WTC11 (cell line): ENCODE measurements at places on chromosomes 1 and 21.

- DNase-seq = no peak
These were observed 14.9 kb upstream of the RNF223 start for GRCh38 chr1:1088801-1089680.

DNA sequence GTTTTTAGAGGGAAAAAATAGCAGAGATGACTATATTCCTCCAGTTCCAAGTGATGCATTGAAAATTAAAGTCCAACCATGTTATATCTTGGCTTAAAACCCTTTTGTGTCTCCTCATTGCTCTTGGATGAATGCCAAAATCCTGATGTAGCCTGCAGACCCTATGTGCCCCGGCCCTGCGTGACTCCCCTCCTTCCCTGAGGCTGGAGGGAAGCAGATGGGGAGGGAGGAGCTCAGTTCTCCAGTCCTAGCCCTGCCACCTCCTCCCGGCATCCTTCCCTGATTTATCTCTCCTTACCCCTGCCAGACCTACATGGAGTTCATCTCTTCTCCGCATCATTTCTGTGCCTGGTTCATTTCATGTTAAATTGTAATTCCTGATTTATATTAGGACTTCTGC is 397.4 kb downstream of the PTPRU start:
- no peak for DNase-seq

DNA sequence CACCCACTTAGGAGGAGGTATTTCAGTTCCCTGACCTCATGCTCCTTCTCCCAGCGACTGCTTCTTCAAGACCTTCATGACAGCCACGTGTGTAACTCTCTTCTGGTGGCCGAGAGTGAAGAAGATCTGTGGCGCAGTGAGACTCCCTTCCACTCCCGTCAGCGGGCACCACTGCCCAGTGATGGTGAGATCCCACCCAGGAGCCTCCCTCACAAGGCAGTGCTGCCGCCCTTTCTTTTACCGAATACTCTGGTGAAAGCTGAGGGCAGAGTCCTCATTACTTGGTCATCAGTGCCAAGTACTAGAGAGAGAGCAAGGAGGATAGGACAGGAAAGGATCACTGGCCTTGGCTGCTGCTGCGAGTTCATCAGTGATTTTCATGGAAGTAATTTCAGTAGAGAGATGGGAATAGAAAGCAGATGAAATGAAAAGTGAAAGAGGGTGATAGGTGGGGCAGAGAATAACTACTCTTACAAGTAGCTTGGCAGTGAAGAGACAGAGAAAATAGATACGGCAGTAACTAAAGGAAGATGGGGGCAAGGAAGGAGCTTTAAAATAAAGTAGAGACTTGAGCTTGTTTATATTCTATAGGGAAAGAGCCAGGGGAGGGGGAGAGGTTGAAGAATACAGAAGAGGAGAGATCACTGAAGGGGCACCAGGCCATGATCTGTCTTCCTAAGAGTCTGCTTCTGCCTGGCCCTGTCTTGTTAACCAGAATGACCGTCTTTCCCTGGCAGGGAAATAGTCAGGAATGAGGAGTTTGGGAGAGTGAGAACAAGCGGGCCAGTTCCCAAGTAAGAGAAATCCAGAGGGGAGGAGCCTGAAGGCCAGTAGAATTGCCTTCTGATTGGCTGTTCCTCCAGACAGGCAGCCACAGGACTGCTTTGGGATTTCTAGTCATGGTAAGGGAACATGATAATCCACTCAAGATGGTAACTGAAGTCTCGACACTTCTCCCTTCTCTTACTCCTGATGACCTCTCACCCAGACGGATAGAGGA is 18.3 kb downstream of the HYI start:
- peak; percentile 10 for DNase-seq

GRCh38 chr21:33554982-33555344 is 12.1 kb downstream of the SON start:
- DNase-seq = no peak

DNA sequence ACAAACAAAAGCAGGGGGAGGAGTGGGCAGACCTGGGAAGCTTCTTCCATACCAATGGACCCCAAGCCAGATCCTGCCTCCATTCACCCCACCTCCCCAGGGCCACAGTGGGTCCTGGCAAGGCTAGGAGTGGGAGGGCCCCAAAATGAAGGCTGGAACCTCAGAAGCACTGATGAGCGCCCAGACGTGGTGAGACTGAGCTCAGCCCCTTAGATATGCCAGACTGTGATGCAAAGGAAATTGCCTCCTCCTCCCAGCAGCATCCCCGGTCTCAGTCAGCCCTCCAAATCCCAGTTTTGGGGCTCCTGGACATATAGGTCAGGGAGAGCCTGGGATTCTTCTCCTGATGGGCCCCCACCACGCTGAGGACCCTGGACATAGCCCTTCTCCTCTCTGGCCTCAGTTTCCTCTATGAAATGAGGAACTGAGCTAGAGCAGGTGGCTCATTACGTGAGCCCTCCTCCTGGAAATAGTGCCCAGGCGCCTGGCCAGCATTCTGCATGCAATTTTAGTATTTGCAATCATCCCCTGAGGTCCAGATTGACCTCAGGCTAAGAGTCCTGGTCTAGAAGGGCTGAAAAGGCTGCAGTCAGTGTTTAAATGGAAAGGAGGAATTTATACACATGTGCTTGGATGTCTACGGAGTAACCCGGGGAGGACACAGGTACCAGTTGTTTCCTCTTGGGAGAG is 33.5 kb downstream of the RHBG start:
- no peak for DNase-seq

DNA sequence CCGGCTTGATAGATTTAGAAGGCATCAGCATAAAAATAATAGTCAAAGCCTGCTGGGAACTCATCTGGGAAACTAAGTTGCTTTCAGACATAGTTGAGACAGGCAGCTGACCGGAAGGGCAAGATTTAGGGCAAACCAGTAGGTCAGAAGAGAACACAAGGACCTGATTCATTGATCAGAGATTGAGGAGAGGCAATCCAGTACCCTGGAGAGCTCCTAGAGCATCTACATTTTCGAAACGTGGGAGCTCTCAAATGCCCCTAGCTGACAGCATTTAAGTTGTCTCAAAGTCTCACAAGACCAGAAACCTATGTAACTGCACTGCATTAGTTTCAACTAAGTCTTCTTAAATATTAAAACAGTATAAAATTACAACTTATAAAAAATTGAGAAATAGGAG is 22.9 kb upstream of the MTF2 start:
- peak; percentile 33 for DNase-seq

DNA sequence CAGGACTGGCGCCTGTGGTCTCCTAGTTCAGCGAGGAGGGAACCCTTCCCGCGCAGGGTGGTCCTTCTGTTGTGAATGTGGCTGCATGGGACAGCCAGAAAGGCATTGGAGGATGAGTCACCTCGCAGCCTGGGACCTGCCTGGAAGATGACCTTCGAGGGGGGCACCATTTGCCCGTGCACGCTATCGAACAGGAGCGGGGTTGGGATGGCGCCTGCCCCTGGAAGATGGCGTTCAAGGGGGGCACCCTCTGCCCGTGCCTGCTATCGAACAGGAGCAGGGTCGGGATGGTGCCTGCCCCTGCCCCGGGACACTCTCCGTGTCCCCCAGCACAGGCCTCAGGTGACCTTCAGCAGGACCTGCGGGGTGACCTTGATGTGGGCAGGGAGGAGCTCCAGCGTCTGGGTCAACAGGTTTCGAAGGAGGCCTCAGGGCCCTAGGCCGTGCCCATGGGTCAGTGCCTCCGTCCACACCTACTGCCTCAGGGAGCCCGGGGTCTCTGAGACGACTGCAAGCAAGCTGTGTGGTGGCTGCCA is 1.7 kb upstream of the ACTRT2 start:
- DNase-seq = no peak

DNA sequence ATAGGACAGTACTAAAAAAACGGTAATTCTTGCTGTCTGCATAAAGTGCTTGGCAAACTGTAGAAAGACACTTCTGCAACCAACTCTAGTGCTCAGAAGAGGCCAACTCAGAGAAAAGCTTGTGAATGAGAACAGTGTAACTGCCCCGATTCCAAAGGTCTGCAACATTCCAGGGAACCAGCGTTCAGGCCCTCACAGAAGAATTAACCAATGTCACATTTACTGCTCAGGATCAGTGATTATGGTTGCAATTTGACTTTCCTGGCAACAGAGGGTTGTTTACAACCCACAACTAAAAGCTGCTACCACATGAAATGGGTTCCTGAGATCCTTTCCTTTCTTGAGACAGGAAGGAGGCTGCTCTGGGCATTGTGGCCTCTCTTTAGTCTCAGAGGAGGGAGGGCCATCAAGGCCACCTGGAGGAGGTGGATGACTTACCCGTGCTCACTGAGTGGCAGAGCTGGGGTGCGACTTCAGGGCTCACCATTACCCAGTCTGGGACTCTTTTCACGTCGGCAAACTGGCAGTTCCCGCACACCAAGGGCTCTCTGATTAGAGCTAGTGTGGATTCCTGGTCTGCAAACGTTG is 15.3 kb downstream of the SRSF4 start:
- no peak for DNase-seq

- no peak for DNase-seq
These were observed 63.7 kb downstream of the NAV1 start for GRCh38 chr1:201602413-201603265.

DNA sequence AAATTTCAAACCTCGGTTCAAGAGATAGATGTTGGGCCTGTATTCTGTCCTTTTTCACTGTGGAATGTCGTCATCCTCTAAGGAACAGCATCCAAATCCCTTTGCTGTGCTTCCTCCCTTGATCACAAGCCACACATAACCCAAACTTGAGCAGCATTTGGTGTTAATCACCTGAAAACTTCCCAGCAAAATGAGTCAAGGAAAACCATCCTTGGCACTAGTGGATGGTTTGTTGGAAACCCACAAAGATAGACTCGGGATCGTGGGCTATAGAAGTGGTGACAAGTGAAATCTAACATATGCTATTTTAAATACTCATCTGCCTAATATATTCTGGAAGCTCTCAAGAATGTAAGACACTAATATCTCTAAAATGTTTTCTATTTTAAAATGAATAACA is 459.1 kb downstream of the SETD4 start:
- DNase-seq = no peak

DNA sequence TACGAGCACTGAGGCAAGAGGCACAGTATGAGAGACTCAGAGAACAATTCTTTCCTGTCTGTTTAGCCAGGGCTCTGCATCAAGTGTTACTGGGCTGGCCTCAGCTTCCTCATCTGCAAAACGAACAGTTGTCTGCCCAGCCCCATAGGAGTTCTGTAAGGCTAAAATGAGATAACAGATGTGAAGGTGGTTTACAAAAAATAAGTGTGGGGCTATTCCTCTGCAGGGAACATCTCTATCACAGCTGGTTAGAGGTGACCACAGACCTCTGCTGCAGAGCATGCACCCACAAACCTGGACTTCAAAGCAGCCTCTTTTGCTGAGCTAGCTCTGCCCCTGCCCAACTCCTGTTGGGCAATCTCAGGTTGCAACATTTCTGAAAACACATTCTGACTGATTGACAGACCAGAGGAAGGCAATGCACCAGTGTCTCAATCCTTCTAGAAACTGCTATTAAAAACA is 10.5 kb upstream of the OLIG1 start:
- DNase-seq = no peak

DNA sequence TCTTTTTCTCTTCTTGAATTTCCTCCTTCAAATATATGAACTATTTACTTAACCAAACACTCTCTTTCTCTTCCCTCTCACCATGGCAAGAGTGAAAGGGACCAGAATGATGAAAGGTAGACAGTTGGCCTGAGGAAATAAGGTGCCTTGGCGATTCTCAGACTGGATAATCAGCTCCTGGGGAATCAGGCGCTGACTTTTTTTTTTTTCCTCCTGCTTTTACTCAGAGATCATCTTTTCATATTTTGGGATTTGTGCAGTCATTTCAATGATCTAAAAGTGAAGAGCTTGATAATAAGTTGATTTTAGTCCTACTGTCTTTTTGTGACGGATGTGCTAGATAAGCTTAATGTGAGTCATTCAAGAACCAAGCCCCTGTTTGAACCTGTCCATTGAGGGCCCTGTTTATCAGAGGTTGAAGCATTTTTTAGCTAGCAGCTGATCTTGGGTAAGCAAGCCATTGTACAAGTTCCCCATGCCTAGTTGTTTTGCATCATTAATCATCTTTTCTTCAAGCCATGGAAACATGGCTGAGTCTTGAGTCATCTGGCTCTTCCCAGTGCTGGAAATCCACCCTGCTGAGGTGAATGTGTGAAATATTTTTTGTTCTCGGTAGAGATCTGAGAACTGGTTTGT is 40.8 kb downstream of the ITSN1 start:
- no peak for DNase-seq

- DNase-seq = no peak
These were observed 94.1 kb downstream of the ERG start for GRCh38 chr21:38404177-38404576.

DNA sequence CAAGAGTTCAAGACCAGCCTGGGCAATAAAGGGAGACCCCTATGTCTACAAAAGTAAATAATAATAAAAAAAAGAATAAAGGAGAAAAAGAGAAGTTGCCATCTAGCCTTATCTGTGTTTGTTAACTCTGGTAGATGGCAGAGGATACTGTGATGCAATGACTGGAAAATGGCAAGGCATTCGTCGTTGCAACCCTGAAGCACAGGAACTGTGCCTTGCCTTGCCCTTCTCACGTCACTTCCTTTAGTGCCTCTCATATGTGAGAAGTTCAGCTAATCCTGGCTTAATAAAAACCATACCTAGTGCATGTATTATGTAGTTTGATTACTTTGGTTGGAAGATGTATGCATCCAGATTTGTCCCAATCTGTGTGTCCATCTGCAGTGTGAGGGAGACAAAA is 25.8 kb upstream of the PIGC start:
- DNase-seq = no peak

GRCh38 chr1:112457955-112458354 is 50.8 kb upstream of the WNT2B start:
- DNase-seq = no peak

DNA sequence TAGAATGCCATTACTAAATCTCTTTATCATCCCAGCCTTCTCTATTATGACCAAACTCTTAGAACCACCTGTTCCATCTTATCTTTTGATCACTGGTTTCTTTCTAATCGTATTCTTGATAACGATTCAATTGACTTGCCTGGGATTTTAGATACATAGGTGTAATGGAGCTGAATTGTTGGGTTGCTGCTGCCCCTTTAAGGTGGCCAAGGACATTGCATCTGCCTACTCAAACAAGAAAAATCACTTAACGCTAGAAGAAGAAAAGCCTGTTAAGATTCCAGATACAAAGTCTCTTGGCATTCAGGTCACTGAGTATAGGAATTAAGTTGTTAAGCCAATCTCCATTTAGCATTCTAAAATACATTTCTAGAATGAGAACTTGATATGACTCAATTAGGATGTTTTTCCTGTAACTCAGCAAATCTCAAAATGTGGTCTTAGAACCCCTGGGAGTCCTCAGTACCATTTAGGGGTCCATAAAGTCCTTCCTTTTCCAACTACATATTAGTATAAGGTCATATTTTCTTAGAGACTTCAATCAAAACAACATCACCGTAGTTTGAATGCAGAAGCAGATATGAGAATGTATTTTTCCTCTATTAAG is 12.4 kb downstream of the NEXN start:
- DNase-seq = peak; percentile 19
